ENCODE measurements at places on chromosomes 2 and 18.

DNA sequence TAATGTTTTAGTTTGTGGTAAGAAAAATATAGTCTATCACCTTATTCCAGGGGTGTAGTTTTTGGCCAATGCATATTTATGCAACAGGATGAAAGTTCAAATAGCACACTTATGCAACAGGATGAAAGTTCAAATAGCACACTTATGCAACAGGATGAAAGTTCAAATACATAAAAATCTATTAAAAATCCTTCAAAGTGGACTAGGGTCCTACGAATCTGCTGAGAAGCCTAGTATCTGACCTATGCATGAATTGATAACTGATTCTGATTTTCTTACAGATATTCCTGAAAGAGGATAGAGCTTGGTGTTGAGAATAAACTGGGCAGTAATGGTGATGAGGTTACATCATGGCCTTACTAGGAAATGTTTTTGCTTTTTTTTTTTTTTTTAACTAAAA is 2.8 kb downstream of the PECR start:
- no peak for DNase-seq

DNA sequence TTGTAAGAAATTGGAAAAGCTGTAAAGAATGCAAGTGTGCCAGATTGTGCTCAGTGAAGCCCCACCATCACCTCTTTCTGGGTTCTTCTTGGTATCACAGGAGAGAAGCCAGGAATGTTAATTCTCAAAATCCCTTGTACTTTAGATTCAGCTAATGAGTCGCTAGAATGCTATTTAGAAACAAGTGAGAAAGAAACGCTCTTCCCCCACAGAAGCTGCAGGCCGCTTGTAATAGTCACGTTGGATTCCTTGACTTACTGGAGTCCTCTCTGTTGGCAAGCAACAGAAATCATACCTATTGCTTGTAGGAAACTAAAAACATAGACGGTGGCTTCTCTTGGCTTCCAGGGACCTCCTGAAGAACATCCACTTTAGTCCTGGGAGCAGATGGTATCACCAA is 375.6 kb upstream of the LRATD1 start:
- DNase-seq: no peak

DNA sequence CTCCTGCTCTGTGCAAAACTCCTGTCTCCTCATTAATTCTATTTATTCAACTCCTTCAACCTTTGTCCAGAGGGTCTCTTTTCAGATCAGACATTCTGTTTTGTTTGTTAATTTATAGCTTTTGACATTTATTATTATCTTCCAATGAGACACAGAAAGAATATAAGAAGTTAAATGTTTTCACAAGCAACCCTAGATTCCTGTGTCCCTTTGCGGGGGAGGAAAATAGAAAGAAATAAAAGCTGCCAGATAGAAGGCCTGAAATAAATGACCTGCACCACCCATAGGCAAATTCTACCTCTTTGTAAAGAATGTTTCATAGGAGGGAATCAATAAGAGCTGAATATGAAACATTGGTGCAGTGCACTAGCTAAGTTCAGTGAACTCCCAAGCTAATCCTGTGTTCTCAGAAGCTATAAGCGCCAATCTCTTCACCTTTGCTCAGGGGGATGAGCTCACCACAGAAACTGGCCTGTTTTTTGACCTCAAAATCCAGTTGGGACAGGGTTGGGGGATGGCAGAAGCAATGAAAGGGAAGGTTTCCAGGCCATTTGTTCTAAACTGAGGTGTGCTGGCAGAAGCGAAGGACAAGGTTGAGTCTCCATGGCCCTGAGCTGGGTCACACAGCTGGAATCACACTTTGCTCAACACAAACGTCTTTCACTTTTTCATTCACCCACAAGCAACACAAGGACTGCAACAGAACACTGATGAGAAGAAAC is 258.6 kb downstream of the NRXN1 start:
- no peak for DNase-seq

- no peak for DNase-seq
Measured at GRCh38 chr2:11839916-11840315, 93.5 kb downstream of the LPIN1 start.

DNA sequence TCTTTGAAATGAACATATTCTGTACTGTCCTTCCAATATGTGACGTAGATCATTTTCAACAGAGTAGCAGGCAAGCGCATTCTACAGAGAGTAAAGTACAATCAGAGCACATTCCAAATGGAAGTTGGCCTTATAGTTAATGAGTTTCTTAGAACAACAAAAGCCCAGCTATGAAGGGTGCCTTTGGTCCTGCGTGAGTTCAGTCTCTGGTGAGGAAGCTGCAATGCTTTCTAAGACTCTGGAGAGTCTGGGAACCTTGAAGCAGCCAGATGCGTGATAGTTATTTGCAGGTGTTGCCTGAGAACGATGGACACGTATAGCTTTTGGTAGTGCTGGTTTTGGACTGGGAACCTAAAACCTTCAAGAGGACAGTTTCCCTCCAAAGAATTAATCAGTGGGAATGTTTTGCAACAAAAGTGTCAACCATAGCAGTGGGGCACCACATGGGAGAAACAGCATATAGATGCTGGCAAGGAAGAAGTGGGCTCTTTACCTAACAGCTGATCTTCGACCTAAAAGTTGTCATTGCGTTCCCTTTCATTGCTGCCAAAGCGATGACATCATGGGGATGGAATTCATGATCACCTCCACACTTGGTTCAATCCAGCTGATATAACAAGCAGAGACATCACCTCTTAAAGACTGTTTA is 9.3 kb upstream of the SNORC start:
- DNase-seq: no peak

GRCh38 chr18:26497866-26498265 is 50.5 kb downstream of the KCTD1 start:
- DNase-seq: no peak

Measured in H4 (cell line).